Panc1 (cell line): ENCODE measurements at places on chromosomes 6 and 20.

DNA sequence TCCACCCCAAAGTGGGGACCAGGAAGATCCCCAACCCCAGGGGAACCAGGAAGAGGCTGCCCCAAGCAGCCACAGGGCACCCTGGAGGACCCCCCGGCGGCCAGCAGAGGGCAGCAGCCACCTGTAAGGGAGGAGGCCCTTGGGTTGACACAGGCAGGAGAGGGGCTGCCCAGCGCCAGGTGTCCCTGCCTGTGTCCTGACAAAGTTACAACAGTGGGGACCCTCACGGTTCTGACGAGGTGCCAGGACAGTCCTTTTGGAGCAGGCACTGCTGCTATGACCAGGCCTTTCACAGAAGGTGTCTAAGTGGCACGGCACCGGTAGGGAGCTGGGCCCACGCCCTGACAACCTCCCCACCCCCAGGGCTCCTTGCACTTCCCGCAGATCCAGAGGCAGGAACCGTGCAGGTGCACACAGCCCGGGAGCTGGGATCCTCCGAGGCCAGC, 176.7 kb downstream of the BMP7 start:
- DNase-seq: peak; percentile 33

- DNase-seq: no peak
Measured at GRCh38 chr20:10110151-10110550, 75.4 kb downstream of the ANKEF1 start.

- no peak for DNase-seq
Measured at GRCh38 chr6:39665861-39666260, 59.3 kb downstream of the KIF6 start.

DNA sequence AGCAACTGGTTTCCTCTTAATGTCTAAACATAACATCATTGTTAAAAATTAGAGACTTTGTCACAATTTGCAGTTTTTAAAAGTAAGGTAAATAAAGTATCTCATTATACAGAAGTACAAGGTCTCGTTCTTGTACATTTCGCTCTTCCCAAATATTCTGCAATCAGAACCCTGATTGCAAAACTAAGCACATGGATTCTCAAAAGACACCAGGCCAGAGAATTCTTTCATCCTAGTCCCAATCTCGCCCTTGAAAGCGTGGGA, 355 bp upstream of the AKAP7 start:
- peak; percentile 22 for DNase-seq

DNA sequence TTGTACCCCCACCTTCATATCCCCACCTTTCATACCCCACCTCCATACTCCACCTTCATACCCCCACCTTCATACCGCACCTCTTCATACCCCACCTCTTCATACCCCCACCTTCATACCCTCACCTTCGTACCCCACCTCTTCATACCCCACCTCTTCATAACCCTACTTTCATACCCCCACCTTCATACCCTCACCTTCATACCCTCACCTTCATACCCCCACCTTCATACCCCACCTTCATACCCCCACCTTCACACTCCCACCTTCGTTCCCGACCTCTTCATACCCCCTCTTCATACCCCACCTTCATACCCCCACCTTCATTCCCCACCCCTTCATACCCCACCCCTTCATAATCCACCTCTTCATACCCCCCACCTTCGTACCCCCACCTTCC, 92.9 kb upstream of the NAA20 start:
- no peak for DNase-seq

GRCh38 chr6:10271982-10272381, 142.9 kb downstream of the TFAP2A start:
- DNase-seq: no peak
